Stimulated activated effector memory CD8-positive, alpha-beta T cell treated with anti-CD3 and anti-CD28 coated beads, Interleukin-12 subunit alpha, Interleukin-12 subunit beta, amount 100 ng/mL, for 72 hours (primary cell): ENCODE measurements at places on chromosomes 16 and 17.

DNA sequence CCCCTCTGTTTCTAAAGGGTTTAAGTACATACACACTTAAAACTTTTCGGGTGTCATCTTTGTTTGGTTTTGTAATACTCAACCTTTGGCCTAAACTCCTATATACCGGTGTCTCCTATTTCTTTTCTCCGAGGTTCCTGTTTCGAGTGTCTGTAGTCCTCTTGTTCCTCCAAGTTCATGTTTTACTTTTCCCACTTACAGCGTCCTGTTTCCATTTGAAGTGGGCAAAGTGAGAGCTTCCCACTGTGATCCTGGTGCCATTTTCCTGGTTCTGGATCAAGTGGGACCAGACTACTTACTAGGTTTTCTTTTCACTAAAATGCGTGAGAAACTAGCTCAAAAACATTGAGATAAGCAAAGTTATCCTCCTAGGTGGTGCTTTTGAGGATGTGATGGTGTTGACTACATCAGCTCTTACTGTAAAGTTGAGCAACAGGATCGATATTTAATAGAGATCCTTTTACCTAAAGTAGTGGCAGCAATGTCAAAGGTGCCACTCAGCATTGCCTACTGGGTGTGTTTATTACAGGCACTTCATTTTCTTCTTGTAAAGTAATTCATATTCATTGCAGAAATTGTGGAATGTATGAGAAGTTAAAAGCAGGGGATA lies 1.3 kb downstream of the PSMD3 start:
- DNase-seq = no peak

DNA sequence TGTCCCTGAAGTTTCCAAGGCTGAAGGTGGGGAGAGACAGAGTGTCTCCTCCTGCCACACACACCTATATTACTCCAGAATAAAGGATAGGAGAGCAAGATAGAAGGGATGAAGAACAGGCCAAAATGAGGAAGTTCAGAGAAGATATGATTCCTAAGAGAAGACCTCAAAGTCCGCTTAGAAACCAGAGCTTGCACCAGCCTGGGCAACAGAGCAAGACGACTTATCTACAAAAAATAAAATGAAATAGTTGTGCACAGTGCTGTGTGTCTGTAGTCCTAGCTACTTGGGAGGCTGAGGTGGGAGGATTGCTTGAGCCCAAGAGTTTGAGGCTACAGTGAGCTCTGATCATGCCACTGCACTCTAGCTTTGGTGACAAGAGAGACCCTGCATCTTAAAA lies 128.2 kb downstream of the HS3ST3B1 start:
- no peak for DNase-seq

- no peak for DNase-seq
Observed at GRCh38 chr17:78736526-78737079, 45.5 kb downstream of the CYTH1 start.

DNA sequence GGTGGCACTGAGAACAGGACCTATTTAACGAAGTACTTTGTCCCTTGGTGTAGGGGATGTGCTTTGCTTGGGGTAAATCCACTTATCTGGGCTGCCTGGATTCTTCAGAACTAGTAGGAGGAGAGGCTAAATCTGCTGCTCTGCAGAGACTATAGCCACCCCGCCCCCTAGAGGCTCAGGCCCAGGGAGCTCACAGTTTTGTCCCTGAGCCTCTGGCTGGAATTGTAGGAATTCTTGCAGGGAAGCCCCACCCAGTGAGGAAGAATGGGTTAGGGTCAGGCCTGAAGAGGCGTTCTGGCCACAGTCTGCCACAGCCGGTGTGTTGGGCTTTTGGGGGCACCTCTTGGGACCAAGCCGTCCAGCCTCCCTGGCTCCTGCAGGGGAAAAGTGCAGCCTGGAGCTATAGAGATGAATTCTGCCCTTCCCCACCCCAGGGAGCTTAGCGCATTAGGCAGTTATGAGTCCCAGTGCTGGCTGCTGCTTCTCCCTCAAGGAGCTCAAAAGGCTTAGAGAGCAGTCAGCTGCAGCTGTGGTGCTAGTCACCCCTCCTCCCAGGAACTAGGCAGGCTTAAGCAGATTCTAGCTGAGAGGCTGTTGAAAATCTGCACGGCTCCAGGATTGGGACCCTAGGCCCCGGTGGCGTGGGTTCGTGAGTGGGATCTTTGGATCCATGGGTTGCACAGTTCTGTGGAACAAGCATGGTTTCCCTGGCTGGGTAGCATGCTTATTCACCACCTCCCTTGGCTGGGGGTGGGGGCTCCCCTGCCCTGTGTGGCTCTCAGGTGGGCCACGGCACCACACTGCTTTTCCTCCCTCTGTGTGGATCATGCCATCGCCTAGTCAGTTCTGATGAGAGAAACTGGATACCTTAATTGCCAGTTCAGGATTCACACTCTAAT lies 237.4 kb upstream of the TOM1L1 start:
- no peak for DNase-seq

- no peak for DNase-seq
Observed at GRCh38 chr17:49132699-49133364, at the start of gene B4GALNT2. TSS of gene B4GALNT2 (plus strand) at chr17:49132769. CDS start at chr17:49132793, 24 bp downstream.

DNA sequence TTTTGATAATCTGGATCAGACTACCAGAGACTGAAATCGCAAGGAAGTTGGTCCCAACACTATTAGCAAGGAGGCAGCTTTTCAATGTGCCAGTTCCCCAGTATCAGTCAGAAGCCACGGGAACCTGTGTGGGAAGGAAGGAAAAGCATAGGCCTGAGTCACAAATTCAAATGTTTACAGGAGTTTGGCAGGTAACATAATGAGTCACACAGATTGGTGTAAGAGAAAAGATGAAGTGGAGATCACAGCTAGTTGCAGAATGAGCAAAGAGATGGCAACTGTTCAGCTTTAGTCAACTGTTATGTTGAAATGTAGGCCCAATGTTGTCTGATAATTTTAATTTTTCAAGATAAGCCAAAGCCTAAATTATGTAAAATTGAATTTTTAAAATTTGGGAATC lies 28.1 kb upstream of the ITGA2B start:
- no peak for DNase-seq

GRCh38 chr17:49723423-49723822 lies 15.7 kb upstream of the SLC35B1 start:
- no peak for DNase-seq

GRCh38 chr17:77256710-77257109 lies 115.9 kb downstream of the SEC14L1 start:
- no peak for DNase-seq

GRCh38 chr17:75325827-75326225 lies 36.6 kb upstream of the SLC25A19 start:
- no peak for DNase-seq

- DNase-seq = no peak
Observed at GRCh38 chr16:75238132-75238852, 13.1 kb downstream of the BCAR1 start.

DNA sequence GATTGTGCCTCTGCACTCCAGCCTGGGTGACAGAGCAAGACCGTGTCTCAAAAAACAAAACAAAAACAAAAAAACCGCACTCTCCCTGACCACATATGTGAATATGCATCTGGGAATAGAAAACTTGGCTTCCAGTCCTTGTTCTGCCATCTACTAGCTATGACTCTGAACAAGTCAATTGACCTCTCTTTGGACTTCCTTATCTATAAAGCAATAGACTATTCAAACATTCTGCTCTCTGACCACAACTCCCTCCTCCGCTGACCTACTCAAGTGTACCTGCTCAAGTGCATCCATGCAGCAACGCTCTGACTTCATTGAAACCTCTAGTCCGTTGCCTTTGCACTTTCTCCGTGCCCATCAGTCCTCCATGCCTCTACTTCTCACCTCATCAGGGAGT lies 52.6 kb upstream of the KDM6B start:
- DNase-seq = no peak

- DNase-seq = no peak
Observed at GRCh38 chr17:52030052-52030451, 128.5 kb downstream of the CA10 start.

DNA sequence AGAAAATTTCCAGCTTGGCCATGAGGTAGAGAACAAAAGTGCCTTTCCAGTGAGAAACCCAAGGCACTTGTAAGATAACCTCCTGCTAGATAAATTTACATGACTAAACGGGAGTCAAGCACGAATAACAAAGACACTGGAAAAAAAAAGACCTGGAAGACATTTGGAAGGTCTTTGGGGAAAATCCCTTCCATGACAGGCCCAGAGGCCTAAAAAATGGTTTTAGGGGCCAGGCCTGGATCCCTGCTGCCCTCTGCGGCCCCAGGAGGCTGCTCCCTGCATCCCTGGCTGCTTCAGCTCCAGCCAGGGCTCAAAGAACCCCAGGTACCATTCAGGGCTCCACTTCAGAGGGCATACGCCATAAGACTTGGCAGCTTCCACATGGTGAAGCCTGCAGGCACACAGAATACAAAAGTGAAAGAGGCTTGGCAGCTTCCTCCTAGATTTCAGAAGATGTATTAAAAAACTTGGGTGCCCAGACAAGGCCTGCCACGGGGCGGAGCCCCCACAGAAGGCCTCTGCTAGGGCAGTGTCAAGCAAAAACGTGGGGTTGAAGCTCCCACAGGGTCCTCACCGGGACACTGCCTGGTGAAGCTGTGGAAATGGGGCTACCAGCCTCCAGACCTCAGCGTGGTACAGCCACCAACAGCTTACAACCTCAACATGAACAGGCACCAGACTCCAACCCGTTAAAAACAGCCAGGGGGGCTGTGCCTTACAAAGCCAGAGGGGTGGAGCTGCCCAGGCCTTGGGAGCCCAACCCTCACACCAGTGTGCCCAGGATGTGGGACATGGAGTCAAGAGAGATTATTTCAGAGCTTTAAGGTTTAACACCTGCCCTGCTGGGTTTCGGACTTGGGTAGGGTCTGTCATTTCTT lies 77.1 kb downstream of the SDK2 start:
- peak; percentile 67 for DNase-seq

GRCh38 chr17:36932694-36933511 lies 4.4 kb upstream of the LHX1 start:
- DNase-seq = no peak

DNA sequence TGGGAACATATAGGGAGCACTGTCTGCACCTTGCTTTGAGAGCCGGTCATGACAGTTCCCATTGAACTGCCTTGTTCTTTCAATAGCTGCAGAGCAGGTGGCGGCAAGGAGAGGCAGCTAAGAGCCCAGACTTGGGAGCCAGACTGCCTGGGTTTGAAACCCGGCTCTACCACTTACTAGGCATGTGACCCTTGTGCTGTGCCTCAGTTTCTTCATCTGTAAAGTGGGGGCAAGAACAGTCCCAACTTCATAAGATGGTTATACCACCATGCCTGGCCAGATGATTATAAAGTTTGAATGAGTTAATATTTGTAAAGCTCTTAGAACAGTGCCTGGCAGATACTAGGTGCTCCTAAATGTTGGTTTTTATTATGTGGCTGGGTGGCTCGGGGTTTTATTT lies 14.4 kb downstream of the ERBB2 start:
- DNase-seq = no peak

GRCh38 chr16:65279576-65279975 lies 157.7 kb upstream of the CDH11 start:
- DNase-seq = no peak

DNA sequence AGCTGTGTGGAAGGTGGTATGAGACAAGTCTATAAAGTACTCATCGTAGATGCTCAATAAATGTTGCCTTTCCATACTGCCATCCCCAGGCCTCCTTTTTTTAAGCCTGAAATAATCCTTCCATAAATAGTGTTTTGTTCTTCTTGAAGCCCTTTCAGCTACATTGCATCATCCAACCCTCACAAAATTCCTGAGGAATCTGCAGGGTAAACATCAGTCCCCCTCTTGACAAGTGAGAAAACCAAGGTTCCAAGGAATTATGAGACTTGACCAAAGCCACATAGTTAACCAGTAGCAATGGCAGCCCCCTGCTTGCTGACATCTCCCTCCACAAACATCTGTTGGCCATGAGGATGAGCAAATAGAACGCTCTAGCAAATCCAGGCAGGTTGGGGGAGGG lies 89.7 kb upstream of the CCL1 start:
- DNase-seq = no peak

- DNase-seq = no peak
Observed at GRCh38 chr17:49692751-49693150, 14.9 kb upstream of the SPOP start.

- no peak for DNase-seq
Observed at GRCh38 chr17:337453-337852, 15.2 kb downstream of the RPH3AL start.

GRCh38 chr17:13127921-13128602 lies 110.2 kb upstream of the ELAC2 start:
- no peak for DNase-seq

DNA sequence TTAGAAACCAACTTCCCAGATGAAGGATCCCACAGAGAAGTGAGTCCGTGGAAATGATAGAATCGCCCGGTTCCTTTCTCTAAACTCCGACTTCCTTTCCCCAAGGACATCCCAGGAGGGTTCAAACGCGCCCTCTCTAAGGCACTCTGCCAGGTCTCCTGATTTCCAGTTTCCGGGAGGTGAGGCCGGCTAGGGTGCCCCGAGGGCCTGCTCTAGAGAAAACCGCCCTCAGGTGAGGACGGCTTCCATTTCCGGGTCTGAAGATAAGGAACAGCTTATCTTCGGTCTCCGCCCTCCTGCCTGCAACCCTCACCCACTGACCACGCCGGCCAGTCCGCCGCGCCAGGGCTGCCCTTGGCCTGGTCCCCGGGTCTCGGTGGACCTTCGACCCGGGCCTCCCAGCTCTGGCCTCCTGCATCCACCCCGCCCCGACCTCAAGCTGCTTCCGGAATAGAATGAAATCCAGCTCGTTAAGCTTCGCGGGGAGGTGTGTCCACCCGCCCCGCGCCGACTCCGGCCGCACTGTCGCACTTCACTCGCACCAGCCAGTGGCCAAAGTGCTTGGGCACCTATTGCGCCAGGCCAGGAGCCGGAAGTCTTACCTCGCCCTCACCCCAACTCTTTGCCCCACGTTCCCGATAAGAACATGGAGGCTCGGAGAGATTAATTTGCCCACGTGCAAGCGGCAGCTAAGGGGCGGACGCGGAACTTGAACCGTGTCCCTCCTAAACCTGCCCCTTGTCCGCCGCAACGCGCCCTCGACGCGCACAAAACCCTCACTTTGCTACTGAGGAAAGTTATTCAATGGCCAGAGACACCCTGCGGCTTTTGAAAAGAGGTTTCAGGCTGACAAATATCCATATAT lies 836 bp upstream of the MMP15 start:
- no peak for DNase-seq

DNA sequence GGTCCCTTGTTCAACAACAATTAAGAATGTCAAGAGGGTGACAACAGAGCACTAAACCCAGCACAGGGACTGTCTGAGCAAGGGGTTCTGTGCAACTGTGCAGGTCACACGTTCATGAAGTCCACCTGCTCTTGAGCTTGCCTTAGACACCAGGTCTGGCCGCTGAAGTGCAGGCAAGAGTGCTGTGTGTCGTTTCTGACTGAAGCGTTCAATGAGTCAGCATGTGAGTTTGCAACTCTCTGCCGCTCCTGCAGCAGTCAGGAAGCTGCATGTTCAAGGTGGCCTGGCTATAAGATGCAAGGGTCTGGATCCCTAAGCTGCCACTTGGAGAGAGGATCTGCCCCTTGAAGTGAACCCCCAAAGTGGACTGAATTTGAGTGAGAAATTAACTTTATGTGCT lies 332.7 kb upstream of the HSBP1 start:
- DNase-seq = no peak

- no peak for DNase-seq
Observed at GRCh38 chr16:29883987-29884386, 15.4 kb downstream of the SEZ6L2 start.

GRCh38 chr17:61619493-61619892 lies 28.5 kb upstream of the NACA2 start:
- DNase-seq = no peak
